ENCODE measurements at places on chromosomes 16 and 17. TPM values are rescaled to one million over a fixed set of nuclear protein-coding genes. Genes with fewer than 3 reads are reported as not detected.

The C16orf96 gene
- not detected for total RNA-seq

The KRT23 gene
- 57.5 TPM for total RNA-seq

DNA sequence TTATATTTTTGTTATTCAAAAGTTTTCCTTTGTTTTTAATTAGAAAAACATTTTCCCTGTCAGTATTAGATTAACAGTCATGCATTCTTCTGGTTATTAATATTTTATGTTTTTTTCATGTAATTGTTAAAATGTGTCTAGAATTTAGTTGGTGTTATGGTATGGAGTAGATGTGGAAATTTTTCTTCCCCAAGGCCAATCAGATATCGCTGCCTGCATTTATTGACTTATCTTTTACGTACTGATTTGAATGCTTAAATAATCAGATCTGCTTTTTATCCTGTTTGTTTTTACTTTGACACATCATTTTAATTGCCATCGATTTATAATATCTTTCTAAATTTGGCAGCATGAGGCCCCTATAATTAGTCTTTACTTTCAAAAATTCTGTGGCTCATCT lies 13.6 kb downstream of the FTO start:
- no peaks in the 10 kb centered on the region for H3K36me3 ChIP-seq
- no peaks in the 10 kb centered on the region for H3K27me3 ChIP-seq
- no peak overlapping the region for H3K4me3 ChIP-seq
- no peaks in the 10 kb centered on the region for H3K4me1 ChIP-seq
- DNase-seq = no peak

- no peaks in the 10 kb centered on the region for H3K4me1 ChIP-seq
- H3K4me3 ChIP-seq = no peak overlapping the region
- H3K27me3 ChIP-seq = no peaks in the 10 kb centered on the region
- no peak overlapping the region for H3K27ac ChIP-seq
- no peaks in the 10 kb centered on the region for H3K36me3 ChIP-seq
- DNase-seq = no peak
These were observed 53.6 kb upstream of the ATF7IP2 start for GRCh38 chr16:10332241-10332640.

DNA sequence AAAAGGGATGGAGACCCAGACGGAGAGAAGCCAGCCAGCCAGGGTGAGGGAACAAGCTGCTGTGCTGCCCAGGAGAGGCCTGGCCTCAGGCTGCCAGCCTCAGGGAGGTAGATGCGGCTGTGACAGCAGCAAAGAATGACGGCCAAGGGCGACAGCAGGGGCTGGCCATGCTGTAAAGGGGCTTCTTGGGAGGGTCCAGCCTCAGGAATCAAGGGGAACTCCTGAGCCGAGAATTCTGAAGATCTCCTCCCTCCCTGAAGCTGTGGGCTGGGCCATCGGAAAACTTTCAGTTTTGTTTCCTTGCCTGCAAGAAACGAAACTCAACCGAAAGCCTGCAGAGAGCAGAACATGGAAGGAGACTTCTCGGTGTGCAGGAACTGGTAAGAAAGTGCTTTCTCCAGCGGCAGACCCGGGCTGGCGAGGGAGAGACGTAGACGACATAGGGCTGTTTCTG lies at the start of gene XAF1:
Gene XAF1 (plus strand): TSS at position 316 of the 454 bp plus-strand sequence. CDS start 33 bp downstream, at position 349.
- peak within 1 kb of the TSS; percentile 79 for H3K4me3 ChIP-seq
- DNase-seq = no peak
- H3K27ac ChIP-seq = peak within 1 kb of the TSS; percentile 87
- peaks cover 14% of the 10 kb centered on the region for H3K4me1 ChIP-seq
- H3K27me3 ChIP-seq = no peaks in the 10 kb centered on the region
- H3K36me3 ChIP-seq = no peaks in the 10 kb centered on the region

Data from breast epithelium (tissue), 4 donors.